ENCODE measurements at places on chromosomes 7 and 10.

DNA sequence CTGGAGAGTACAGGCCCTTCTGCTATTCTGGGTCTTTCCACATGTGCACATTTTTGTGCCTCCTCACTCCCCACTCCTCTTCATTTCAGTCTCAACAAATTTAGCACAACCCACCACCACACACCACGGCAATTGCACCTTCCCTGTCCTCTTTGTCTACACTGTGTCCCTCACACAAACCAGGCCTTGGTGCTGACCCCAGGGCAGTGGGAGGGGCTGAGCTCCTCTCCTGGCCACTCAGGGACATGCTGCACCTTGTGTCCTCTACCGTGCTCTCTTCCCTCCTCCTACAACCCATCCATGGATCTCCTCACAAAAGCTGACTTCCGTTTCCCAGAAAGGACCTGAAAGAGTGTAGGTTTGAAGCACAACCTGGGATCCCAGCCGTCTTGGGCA is 90.9 kb upstream of the IKZF1 start:
- no peak for DNase-seq

DNA sequence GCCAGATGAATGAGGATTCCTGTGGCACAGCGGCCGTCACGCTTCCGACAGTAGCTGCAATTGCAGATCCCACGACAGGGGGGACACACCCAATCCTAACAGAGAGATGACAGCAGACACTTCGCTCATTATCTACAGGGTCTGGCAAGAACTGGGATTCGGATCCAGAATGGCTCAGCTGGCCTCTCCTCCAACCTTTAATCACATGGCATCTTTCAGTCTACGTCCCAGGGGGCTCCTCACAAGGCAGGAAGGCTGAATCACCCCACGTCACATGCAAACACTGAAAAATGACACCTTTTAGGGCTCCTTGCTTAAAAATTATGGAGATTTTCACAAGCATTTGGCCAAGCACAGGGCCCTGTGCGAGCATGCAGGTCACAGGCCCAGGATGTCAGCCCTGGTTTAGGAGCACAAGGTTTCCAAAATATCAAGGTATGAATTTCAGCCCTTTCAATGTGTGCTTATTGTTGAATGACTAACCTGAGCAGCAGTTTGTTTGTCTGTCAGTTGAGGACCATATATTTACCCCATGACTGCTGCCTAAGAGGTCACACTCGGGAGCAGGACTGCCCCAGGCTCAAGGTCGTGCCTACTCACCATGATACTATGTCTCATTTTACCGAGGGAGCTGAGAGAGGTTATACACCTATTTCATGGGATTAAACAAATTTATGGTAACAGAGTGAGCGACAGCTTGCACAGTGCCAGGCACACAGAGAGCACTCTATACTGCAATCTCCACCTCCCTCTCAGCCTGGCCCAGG is 42.5 kb downstream of the CDCA7L start:
- DNase-seq = no peak

DNA sequence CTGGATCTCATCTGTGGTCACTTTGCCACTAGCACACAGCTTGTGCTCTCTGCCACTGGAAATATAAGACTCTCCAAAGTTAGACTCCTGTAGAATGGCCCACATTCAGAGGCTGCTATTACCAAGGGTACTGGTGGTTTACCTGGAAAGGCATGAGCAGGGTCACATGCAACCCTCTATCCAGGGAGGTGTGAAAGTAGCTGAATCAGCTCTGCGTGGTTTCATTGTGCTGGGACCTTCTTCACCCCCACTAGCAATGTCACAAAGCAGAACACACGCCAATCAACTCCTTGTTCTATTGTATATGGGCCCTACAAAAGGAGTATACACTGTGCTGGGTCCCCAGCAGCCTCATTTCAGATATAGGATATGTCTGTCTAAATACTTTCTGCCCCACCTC is 353.6 kb upstream of the AUTS2 start:
- DNase-seq = no peak

DNA sequence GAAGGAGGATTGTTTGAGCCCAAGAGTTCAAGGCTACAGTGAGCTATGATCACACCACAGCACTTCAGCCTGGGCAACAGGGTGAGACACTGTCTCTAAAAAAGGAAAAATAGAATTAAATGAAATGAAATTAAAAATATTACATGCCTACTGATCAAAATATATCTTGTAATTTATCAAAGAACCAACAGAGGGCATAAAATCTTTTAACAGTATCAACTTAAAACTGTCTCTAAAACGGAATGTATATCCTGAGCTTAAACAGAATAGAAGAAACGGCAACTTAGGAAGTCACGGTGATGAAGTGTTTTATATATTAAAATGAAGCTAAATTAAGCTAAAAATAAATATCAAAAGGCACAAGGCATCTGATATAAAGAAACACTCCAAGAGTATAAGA is 78.8 kb downstream of the MTPAP start:
- no peak for DNase-seq

- DNase-seq = no peak
Observed at GRCh38 chr7:106178593-106179134, 66.6 kb upstream of the SYPL1 start.

GRCh38 chr7:27575613-27576012 is 87.1 kb downstream of the HIBADH start:
- no peak for DNase-seq
